ENCODE measurements at places on chromosomes 7 and 10.

DNA sequence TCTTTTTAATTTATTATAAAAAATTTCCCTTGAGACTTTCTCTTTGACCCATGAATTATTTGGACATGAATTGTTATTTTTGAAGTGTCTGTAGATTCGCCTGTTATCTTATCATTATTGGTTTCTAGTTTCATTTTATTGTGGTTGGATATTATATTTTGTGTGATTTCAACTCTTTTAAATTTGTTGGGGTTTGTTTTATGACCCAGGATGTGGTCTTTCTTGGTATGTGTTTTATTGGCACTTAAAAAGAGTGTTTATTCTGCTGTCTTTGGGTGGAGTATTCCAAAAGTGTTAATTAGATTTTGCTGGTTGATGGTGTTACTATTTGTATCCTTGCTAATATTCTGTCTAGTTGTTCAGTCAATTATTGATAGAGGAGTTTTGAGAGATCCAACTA lies 50.5 kb upstream of the GPR141 start:
- no peak for DNase-seq

- DNase-seq: no peak
These were observed 12.9 kb downstream of the TECTB start for GRCh38 chr10:112295853-112296830.

- DNase-seq: no peak
These were observed 346.8 kb upstream of the NFE2L3 start for GRCh38 chr7:25805027-25805687.

DNA sequence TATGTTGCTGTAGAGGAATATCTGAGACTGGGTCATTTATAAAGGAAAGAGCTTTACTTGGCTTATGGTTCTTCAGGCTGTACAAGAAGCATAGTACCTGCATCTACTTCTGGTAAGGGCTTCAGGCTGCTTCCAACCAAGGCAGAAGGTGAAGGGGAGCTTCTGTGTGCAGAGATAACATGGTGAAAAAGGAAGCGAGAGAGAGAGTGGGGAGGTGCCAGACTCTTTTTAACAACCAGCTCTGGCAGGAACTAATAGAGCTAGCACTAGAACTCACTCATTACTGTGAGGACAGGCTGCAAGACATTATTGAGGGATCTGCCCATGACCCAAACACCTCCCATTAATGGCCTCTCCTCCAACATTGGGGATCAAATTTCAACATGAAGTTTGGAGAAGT lies 94.5 kb downstream of the KIF20B start:
- no peak for DNase-seq

GRCh38 chr7:39321909-39322498 lies 244.2 kb upstream of the YAE1 start:
- no peak for DNase-seq

GRCh38 chr7:124101173-124101768 lies 68.4 kb upstream of the TMEM229A start:
- DNase-seq: peak; percentile 3

DNA sequence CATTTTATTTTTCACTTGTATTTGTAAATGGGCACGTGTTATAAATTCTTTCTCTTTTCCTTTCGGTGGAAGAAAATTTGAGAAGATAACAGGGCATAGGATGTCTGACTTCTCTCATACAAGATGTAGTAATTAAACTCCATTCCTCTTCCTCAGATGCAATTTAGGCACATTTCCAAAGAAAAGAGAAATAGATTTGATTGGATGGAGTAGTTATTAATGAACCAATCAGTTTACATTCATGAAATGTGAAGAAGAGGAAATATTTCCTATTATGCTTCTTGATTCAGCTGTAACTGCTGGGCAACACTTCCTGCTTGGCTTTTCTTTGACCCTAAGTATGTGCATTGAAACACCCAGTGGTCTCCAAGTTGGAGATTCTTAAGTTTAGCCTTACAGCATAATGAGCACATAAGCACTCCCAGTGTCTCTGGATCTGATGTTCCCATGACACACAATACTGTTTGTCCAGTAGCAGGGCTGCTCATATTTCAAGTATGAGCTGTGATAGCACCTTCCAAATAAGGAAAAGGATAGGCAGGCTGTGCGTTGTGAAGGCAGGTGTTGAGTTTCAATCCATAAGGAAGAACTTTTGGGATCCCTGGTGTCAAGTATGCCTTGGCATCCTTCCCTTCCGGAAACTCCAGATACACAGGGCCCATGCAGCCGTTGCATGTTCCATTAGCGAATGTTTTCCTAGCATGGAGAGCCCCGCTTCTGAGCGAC lies 33.4 kb upstream of the COBL start:
- no peak for DNase-seq

GRCh38 chr10:23351926-23352519 lies 7.4 kb upstream of the C10orf67 start:
- no peak for DNase-seq

- DNase-seq: no peak
These were observed 430 bp downstream of the PON3 start for GRCh38 chr7:95395755-95396135.

DNA sequence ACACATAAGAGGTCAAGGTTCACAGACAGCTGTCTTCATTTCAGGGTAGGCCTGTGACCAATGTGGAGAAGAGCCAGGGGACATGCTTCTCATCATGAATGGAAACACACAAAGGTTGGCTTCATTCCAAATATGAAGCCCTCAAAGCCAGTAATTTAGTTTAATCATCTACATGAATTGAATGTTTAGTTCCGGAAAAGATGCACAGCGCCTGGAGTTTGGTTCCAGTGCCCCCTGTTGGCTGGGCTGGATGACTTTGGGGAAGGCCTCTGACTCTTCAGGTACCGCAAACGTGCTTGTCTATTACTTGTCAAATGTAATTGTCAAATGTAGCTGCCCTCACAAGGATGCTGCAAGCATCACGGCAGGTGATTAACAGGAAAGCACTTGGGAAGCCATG lies 130.7 kb downstream of the ADRA2A start:
- DNase-seq: peak; percentile 32

DNA sequence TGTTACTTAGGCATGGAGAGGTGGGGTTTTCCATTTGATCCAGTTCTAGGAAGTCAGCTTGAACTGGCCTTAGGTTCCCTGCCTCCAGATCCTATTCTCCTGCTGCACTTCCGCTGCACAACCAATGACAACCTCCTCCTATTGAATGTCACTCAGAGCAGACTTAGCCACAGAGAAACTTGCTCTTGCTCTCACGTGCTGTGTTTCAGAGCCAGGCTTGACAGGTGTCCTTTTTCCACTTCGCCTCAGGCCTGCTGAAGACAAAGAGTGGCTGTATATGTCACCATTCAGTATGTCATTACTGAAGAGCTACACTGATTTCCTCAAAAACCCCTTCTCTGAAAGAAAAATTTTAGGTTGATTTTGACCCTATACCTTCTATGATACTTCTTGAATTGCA lies 115.4 kb upstream of the ETV1 start:
- DNase-seq: no peak

GRCh38 chr10:34653530-34653929 lies 161.6 kb downstream of the PARD3 start:
- no peak for DNase-seq

Measured in stimulated activated CD4-positive, alpha-beta T cell treated with anti-CD3 and anti-CD28 coated beads, Interleukin-15, amount 100 ng/mL, for 24 hours (primary cell).